ENCODE measurements at places on chromosomes 16 and 17.
A peak's percentile ranks its signal among the peaks of the same experiment; 100 is the strongest.

GRCh38 chr17:9456330-9456729 is 119.3 kb downstream of the STX8 start:
- DNase-seq, result no peak

DNA sequence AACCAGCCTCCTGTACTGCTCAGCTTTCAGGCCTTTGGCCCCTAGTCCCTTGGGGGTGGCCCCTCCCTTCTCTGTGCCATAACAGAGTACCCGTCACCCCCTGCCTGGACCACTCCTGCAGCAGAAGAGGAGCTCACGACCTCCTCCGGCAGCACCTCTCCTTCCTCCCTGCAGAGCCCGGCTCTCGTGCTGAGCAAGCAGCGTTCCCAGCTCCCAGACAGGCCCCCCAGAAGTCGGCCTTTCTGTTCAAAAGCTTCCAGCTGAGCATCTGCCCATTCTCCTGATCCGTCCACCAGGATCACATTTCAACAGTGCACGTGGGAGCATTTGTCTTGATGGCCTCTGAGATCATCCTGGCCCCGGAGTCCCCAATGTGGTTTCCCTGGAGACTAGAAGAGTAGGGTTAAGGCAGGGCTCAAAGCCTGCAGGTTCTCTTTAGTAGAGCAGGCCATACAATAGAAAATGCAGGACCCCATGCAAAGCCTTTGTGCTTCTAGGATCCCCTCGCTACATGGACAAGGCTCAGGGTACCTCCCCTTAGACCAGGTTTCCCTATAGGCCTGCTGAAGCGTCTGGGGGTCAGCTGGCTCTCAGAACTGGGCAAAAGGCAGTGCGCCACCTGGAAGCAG is 35.6 kb downstream of the NLRC3 start:
- no peak for DNase-seq

GRCh38 chr17:28737770-28738679 is 5.8 kb upstream of the TRAF4 start:
- DNase-seq, result no peak

- peak; percentile 83 for DNase-seq
Observed at GRCh38 chr17:40362696-40363110, 1.8 kb downstream of the GJD3 start.

DNA sequence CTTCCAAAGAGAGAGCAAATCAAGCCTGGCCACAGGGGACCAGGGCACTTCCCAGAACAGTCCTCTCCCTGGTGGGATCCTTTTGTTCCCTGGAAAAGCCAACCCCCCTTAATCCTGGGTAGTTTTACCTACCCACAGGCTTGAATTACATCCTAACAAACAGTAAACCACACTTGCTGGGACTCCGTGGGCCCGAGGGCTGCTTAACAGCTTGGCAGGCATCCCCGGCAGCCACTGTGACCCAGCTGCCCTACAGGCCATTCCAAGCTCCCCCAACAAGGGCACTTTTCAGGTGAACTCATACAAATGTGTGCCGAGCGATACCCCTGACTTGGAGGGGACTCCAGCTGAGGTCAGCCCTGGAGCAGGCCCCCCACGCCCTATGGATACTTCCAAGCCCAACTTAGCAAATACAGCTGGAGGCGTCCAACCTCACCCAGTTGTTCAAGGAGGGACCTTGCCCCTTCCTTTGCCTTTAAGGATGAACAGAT is 26.4 kb downstream of the ADCY9 start:
- DNase-seq, result no peak

- DNase-seq, result no peak
Observed at GRCh38 chr16:14196539-14196938, 125.4 kb downstream of the MRTFB start.

DNA sequence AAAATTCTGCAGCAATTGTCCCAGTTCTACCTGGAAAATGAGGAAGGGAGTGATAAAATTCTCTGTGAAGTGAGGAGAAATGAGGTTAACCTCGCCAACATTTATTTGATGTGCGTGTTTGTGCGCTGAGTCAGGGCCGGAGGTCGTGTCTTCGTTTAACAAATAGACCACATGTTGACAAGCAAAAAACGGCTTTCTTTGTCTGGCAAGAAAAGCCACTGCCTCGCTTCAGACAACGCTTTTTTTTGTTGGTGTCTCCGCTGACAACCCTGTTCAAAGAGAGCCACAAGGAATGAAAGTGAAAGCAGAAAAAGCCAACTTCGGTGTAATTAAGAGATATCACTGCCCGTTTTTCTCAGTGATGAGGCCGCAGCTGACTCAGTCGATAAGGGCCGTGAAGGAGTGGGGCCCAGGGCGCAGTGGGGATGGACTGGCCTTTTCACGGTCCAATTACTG is 510.6 kb downstream of the CDH13 start:
- no peak for DNase-seq

GRCh38 chr16:67387479-67388079 is 5.7 kb downstream of the TPPP3 start:
- no peak for DNase-seq

DNA sequence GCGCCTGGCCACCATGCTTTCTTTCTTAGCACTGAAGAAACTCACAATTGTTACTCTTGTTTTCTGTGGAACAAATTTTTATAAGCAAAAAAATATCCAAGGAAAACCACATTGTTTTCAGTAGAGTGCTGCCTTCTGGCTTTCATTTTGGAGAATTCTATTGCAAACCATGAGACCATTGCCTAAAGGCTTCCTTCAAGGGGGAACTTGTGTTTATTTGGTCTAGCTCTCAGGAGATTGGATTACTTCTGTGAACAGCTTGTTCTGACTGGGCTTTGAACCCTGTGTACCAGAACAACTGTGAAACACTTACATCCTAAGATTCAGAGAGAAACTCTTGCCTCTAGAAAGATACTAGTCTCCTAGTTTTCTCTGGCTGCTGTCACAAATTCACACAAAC is 32.1 kb downstream of the TOM1L1 start:
- no peak for DNase-seq

Measured in stimulated activated CD4-positive, alpha-beta T cell treated with anti-CD3 and anti-CD28 coated beads, Interleukin-4, amount 100 ng/mL, for 4 hours (primary cell).